ENCODE measurements at places on chromosomes 16 and 17.
A peak's percentile ranks its signal among the peaks of the same experiment; 100 is the strongest.

DNA sequence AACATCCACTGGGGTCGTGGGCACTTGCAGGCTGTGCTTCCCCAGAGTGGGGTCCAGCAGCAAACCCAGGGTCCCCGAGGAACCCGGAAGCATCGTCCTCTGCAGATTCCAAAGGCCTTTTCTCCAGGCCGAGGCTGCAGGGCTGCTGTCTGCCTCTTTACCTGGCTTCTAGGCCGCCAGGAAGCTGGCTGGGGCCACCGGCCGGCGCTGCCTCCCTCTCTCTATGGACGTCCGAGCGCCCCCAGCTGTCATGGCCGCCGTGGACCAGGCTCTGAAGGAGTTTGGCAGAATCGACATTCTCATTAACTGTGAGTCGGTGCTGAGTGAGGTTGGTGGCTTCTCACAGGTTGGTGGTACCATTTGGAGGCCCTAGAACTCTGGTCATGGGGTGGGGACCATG, 5.6 kb downstream of the DECR2 start:
- no peak for DNase-seq

DNA sequence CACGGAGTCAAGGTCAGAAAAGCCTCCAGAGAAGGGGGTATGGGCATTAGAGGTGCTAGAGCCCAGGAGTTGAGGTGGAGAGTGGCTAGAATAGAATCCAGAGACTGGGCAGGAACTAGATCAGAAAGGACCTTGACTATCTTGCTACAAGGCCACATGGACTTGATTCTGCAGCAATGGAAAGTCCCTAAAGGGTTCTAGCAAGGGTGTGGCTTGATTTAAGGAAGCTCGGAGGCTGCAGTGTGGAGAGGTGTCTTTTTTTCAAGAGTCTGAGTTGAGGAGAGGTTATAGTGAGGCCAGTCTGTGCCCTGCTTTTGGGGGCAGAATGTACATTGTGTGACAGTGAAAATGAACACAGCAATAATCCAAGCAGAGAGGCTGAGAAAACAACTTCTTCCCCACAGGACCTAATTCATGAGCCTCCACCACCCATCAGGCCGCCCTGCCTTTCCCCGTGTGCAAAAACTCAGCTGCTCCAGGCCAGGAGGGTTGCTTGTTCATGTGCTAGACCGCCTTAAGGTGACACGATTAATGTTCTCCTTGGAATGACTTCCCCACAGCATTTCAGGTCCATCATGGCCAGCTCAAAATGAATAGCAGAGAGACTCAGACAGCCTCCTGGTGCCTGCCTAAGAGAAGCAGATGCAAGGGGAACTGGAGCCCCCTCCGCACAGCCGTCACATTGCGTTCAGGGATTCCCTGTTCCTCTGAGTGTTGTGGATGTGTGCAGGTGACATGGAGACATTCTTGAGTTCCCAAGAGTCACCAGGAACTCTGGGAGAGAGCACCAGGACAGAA, 8.7 kb upstream of the BEAN1 start:
- DNase-seq, result no peak

DNA sequence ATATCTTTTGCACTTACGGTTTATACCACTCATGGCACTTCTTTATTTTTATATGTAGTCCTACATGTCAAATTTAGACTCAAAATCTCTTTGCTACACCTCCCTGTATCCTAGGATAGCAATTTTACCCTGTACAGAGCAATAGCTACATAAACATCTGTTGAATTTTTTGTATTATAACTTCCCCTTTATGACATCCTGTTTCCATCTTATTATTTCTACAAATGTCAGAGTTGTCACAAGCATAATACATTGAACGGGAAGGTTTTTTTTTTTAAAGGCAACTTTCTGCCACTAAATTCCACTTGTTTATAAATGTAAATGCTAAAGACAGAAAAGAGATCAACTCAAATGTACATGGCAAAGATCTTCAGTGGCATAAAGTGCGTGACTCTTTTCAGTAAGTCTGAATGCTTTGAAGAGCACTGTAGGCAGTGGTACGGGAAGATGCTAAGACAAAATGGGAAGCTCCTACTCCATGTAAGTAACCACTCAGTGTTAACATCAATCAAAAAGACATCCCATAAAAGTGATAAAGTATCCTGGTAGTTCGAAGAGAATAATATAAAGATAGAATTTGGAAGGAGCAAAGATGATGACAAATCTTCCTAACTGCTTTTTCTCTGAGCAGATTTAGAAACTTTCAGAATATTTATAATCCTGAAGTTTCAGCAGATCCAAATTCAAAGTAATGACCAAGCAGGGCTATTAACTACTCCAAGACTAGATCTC, 26.8 kb downstream of the GNA13 start:
- DNase-seq, result no peak

DNA sequence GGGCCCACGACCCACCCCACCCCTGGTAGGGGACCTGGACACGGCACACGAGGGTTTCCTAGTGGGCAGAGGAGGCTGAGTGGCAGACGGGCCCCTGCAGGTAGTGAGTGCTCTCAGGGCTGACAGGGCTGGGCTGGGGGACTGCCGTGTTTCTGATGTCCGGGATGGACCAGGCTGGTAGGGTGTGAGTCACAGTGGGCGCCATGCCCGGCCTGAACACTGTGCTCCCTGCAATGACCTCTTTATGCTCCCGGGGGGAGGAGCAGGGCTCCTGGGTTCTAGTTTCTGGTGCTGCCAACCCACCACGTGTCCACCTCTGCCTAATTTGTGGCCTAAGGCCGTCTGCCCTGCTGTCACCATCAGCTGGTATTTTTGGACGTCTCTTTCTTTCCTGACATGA, 26.3 kb downstream of the ARHGAP23 start:
- peak; percentile 83 for DNase-seq

GRCh38 chr16:87674419-87674818, 72.1 kb downstream of the JPH3 start:
- DNase-seq, result no peak

DNA sequence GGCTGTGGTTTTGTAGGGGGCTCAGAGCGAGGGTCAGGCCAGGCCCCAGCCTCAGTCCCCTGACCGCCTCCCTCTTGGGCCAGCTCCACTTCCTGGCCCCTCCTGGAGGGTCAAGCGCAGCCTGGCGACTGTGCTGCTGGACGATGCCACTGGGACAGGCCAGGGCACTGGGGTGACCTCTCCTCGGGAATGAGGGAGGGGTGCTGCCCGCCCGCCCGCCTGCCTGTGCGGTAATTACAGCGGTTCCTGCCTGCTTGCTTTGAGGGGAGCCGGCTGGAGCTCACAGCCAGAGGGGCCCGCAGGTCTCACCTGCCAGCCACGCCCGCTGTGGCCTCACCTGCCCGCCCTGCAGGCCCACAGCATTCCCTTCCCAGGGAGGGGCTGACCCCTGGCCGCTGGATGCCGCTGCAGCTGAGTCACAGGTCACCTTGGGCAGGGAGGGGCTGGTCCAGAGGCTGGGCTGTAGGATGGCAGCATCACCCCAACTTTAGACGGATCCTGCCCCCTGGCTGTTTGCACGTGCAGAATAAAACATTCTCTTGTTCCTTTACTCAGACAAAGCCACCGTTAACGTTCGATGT, 76.7 kb upstream of the CBX4 start:
- peak; percentile 73 for DNase-seq

- no peak for DNase-seq
Observed at GRCh38 chr17:2058586-2059546, 4.0 kb downstream of the HIC1 start.

DNA sequence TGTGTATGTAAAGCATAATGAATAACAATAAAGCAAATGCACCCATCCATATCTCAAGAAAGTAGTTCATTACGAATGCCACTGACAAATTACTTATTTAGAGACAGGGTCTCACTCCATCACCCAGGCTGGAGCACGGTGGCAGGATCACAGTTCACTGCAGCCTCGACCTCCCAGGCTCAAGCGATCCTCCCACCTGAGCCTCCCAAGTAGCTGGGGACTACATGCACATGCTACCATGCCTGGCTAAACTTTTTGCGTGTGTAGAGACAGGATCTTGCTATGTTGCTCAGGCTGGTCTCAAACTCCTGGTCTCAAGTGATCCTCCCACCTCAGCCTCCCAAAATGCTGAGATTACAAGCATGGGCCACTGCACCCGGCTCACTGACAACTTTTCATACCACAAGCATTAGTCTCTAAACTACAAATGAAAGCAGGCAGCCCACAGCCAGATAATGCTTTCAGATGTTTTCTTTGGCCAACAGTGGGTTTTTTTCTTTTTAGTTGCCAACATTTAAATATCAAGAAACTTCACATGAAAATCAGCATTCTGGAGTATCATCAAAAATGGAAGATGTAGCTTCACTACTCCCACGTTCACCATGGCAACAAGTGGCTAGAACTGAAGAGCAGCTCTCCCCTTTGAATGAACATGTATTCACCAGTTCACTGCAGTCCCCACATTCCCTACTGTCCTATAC, 7.7 kb downstream of the ARHGAP17 start:
- peak; percentile 45 for DNase-seq

DNA sequence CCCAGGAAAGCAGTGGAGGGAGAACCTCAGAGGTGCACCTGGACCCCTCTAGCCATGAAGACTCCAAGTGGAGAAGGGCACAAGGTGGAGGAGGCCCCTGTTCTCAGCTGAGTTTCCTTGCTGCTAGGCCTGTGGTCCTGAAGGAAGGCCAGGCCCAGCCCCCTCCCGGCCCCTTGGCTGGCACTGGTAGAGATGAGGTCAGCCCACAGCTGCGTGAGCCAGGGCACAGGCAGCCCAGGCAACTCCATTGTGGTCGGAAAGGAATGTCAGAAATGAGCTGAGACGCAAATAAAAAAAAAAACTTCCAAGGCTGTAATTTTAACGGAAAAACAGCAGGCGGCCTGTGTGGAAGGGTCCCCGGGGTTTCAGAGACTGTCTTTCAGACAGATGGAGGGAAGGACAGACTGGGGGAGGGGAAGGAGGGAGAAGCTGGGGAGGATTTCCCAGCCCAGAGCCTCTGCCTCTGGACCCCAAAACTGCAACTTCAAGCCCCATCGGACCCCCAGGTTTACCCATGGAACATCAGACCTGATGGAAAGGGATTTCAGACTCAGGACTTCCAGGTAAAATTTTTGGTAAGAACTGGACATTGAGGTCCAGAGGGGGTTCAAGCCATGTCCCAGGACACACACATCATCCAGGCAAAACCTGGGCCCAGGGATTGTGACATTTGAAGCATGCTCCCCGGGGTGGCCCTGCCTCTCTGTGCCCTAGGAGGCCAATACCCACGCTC, 25.6 kb upstream of the MRPS23 start:
- DNase-seq, result peak; percentile 99

- peak; percentile 97 for DNase-seq
Observed at GRCh38 chr17:28599311-28600184, 723 bp upstream of the SPAG5 start.

DNA sequence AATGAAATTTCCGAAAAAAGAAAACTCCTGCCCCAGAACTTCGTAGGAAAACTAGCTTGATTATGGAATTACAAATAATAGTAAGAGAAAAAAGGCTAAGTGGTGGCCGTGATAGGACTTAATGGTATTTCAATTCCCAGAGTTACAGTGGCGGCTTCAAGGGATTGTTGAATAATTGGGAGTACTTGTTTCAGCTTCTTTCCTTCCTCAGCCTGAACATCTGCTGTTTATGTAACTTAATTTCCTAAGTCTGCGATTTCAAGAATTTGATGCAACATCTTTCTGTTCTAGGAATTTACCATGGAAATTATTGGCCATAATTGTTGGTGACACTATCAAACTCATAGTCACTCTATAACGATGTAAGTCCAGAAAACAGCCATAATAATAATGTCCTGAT, 684 bp upstream of the APPBP2 start:
- DNase-seq, result peak; percentile 28

GRCh38 chr17:535198-535597, 179.4 kb downstream of the VPS53 start:
- no peak for DNase-seq

GRCh38 chr17:2656283-2656682, 55.3 kb downstream of the CLUH start:
- DNase-seq, result peak; percentile 45

DNA sequence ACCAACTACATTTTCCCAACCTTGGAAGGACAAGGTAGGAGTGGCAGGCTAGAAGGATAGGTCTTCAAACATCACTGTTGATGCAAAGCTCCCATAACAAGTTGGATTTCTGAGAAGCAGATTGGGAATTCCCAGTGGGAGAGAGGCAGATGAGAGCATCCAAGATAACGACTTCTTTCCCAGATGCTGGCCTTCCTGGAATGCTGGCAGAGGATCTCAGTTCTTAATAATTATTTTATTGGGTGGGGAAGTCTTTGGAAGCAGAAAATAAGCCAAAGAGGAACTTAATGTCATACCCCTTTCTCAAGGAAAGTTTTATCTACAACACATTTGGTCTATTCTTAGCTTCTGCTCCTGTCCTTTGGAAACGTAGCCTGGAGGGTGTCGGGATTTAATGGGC, 64.5 kb downstream of the MPRIP start:
- DNase-seq, result no peak

DNA sequence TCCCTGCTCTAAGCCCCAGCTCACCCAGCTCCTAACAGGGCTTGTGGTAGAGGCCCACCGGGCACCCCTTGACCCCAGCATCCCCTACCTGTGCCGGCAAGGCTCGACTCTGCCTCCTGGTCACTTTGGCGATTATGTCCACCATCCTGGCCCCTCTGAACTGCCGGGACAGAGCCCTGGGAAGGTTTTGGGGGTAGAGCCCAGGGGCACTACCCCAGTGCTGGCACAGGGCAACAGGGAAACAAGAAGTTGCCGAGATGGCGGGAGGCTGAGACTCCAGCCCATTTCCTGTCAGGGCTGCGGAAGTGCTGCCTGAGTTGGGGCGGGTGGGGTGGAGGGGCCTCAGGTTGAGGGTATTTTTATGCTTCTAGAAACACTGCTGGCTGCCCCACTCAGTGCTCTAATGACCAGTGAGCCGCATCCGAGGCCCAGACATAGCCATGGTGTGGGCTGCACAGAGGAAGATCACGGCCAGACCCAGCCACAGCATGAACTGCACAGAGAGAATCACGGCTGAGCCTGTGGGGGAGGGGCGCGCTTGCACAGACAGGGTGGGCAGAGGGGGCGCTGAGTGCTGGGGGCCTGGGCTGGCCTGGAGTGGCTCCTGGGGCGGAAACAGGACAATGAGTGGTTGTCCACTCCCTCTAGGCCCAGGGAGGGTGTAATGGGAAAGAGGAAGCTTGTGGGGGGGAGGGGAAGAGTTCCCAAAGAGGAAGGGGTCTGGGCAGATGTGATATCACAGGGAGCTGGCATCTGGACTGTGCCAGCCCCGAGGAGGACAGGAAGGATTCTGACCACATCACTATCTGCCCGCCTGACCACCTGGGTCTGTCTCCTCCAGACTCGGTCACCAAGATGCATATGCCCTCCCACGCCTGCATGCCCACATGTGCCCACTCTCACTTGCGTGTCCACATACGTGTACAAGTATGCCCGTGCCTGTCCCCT, 22.3 kb downstream of the ARHGAP27 start:
- no peak for DNase-seq

DNA sequence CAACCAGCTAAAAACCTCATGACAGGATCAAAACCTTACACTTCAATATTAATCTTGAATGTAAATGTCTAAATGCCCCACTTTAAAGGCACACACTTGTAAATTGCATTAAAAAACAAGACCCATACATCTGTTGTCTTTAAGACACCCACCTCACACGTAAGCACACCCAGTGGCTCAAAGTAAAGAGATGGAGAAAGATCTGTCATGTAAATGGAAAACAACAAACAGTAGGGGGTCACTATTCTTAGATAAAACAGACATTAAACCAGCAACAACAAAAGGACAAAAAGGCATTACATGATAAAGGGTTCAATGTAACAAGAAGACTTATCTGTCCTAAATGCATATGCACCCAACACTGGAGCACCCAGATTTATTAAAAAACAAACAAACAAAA, 35.6 kb downstream of the SDR42E1 start:
- no peak for DNase-seq

GRCh38 chr17:549177-550040, 165.2 kb downstream of the VPS53 start:
- DNase-seq, result peak; percentile 88

All from ELR (cell line).